A549 (cell line): ENCODE measurements at places on chromosomes 13 and 19.

GRCh38 chr19:16070366-16070990 lies 5.8 kb upstream of the TPM4 start:
- DNase-seq, result peak; percentile 84

DNA sequence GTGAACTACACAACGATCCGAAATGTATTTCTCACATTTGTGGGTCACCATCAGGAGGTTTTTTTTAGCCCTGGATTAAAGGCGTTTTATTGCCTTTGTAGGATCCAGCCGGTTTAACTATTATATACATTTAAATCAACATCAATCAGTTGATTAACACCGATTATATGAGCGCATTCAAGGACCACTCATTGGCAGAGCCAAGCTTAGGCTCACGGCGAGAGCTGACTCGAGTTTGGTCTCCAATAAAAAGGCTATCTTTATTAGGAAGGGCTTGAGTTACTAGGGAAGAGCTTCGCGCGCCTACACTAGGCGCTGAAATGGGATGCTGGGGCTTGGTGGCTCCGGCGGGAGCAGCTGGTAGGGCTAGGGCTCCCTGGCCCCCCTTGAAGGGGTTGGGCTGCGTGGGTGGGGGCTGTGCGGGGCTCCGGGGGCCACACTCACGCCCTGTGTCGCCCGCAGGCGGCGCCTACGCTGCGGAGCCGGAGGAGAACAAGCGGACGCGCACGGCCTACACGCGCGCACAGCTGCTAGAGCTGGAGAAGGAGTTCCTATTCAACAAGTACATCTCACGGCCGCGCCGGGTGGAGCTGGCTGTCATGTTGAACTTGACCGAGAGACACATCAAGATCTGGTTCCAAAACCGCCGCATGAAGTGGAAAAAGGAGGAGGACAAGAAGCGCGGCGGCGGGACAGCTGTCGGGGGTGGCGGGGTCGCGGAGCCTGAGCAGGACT lies 4.2 kb downstream of the PDX1 start:
- DNase-seq, result no peak

DNA sequence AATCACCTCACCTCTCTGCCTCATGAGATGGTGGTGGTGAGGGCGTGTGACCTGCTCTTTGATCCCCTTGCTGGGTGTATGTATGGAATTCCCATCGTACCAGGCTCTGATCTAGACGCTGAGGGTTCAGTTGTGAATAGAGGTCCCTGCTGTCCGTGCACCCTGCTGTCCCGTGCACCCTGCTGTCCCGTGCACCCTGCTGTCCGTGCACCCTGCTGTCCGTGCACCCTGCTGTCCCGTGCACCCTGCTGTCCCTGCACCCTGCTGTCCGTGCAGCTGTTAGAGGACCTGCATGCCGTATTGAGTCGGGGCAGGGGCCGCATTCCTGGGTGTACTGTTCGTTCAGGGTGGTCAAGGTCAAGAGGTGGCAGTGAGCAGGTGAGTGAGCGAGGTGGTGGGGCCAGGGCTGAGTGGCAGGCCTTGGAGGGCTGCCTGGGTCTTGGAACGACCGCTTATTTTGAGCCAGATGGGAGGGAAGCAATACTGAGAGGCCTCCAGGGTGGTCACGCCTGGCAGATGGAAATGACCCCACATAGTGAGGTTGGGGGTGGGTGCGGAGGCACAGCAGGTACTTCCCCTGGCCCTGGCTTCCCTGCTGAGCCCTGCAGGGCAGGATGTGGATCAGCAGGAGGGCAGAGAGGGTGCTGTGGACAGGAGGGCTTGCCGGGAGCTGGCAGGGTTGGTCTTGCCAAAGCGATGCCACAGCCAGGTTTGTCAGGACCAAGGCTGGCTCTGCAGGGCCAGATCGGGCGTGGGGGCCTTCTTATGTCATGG lies 4.6 kb upstream of the EPN1 start:
- peak; percentile 82 for DNase-seq

- no peak for DNase-seq
Measured at GRCh38 chr13:21075379-21076249, 14.2 kb upstream of the LATS2 start.

- no peak for DNase-seq
Measured at GRCh38 chr19:8473648-8474476, 28.6 kb downstream of the PRAM1 start.

GRCh38 chr13:41978007-41978406 lies 17.1 kb upstream of the VWA8 start:
- DNase-seq, result no peak

- no peak for DNase-seq
Measured at GRCh38 chr19:7663706-7664105, 5.1 kb upstream of the RETN start.

GRCh38 chr13:111875915-111876314 lies 191.0 kb upstream of the SOX1 start:
- DNase-seq, result no peak

DNA sequence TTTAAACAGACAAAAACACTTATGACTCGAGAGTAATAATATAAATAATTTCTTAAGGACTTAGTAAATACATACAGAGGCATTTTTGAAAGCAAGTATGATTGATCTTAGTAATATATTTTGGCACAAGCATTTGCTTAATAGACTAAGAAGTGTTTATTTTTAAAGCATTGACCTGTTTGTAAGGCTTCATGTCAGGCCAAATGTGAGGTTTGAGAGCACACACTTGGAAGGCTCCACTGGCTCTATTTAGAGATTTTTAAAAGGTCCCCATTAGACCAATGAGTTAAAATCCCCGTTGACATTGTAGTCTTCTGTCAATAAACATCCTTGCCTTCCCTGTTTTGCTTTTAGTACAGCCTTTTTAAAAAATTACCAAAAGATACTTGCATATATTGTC lies 50.4 kb downstream of the ATP8A2 start:
- no peak for DNase-seq

DNA sequence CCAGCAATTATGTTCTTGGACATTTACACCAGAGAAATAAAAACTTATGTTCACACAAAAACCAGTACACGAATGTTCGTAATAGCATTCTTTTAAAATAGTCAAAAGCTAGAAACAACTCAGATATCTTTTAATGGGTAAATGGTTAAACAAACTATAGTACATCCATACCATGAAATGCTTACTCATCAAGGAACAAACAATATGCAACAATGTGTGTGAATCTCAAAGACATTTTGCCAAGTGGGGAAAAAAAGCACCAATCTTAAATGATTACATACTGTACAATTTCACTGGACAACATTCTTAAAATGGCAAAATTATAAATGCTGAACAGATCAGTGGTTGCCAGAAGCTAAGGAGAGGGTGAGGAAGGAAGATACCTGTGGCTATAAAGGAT lies 36.6 kb downstream of the MYCBP2 start:
- DNase-seq, result no peak

- no peak for DNase-seq
Measured at GRCh38 chr13:25846222-25846984, 205.4 kb downstream of the SHISA2 start.

DNA sequence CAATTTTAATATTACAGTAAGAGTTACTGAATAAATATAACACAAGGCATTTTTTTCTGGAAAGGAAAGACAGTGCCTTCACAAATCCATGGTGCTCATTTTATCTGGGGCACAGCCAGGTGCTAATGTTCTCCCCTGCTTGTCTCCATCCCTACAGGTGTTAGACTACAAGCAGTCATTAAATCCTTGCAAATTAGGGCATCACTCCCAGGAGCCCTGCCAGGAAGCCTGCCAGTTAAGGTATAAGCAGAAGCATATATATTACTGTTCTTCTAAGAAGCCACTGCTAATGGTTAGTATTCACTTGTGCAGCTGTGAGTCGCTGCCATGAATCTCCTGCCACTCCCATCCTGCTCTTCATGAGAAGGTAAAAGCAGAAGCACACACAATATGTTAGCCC lies 149.7 kb downstream of the OXGR1 start:
- DNase-seq, result no peak

GRCh38 chr19:19873381-19873780 lies 7.7 kb downstream of the ZNF253 start:
- no peak for DNase-seq

DNA sequence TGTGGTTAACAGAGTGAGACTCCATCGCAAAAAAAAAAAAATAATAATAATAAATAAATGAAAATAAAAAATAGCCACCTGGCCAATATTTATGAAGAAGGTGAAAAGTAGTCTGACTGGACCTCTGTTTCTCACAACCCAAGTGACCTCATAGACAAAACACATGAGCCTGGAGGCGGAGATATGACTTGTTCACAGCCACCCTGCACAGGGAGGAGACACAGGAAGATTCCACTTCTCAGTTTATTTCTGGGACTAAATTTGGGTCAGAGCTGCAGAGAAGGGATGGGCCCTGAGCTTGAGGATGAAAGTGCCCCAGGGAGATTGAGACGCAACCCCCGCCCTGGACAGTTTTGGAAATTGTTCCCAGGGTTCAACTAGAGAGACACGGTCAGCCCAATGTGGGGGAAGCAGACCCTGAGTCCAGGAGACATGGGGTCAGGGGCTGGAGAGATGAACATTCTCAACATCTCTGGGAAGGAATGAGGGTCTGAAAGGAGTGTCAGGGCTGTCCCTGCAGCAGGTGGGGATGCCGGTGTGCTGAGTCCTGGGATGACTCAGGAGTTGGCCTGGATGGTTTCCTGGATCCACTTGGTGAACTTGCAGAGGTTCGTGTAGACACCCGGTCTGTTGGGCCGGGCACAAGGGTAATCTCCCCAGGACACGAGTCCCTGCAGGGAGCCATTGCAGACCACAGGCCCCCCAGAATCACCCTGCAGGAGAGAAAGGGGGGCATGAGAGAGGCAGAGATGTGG lies 9.6 kb downstream of the KLK5 start:
- no peak for DNase-seq

- DNase-seq, result no peak
Measured at GRCh38 chr19:14433554-14434501, 722 bp downstream of the PKN1 start.

- no peak for DNase-seq
Measured at GRCh38 chr19:42568006-42568405, 26.7 kb downstream of the CEACAM8 start.

DNA sequence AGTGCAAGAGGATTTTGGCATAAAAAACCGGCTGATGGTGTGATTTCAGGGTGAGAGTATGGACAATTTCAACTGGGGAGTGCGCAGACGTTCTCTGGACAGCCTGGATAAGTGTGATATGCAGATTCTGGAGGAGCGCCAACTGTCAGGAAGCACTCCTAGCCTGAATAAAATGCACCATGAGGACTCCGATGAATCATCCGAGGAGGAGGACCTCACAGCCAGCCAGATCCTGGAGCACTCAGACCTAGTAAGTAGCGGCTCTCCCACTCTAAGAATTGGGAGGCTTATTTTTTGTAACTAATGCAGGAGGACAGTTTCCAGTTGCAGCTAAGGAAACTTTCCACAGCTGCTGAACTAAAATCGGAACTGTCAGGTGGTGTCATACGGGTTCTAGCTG lies 53.6 kb downstream of the ZAR1L start:
- no peak for DNase-seq

DNA sequence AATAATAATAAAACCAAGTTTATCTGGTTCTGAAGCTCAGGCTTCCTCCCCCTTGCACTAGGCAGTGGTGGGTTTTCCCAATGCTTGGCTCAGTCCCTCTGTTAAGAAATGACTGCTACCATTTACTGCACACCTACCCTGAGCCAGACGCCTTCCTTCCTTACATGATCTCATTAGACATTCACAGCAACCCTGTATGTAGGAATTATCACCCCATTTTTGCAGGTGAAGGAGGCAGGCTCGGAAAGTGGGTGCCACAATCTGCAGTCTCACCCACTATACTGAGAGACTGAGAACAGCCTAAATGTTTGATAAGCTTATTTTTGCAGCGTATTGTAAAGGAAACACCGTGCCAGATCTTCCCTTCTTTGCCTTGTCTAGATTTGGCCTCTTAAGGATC lies 18.3 kb upstream of the CACNG8 start:
- DNase-seq, result no peak

GRCh38 chr13:30892966-30893365 lies 13.1 kb upstream of the MEDAG start:
- peak; percentile 13 for DNase-seq

DNA sequence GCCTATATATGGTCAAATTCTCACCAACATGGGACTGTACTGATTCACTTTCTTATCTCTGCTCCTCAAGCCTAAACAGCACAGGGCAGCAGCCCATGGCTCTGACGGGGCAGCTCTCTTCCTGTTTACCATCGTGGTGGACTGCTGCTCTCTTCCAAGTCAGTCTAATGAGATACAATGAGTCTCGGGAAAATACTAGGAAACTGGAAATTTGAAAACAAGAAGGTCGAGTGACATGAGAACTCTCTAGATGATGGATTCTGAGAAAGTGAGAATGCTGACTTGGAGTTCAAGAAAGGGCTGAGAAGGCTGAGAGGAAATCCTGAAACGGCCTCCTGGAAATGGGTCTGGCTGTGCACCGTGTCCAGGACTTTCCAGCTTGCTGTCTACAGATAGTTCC lies 122.8 kb upstream of the ARGLU1 start:
- no peak for DNase-seq

DNA sequence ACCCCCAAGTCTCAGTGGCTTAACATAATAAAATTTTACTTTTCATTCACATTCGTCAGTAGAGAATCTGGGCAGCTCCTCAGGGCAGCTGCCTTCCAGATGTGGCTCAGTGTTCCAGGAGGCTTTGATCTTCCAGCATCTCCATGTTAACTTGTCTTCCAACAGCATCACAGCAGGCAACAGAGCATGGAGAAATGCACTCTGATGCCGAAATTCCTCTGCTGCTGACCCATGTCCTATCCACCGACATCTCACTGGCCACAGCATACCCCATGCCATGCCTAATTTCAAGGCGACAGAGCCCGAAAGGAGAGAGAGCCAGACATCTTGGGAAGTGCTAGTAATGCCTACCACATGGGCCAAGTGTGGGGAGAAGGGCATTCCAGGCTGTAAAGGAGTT lies 64.9 kb upstream of the MEDAG start:
- no peak for DNase-seq

DNA sequence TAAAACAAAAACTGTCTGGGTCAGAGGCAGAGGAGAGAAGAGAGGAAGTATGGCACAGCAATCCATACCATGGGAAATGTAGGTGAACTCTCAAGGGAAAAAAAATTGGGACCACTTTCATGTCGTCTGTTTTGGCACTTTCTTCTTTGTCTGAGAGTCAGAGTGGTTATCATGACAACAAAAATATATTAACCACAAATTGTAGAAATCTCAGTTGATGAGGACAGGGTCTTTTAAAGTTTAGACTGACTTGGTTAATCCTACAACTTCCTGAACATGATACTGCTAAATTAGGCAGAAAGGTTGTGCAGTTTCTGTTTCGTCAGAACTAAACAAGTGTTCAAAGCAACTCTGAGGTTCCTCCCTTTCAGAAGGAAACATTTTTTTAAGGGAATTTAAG lies 15.2 kb downstream of the KLF5 start:
- no peak for DNase-seq

- DNase-seq, result no peak
Measured at GRCh38 chr13:40599747-40600146, 66.7 kb downstream of the FOXO1 start.

- peak; percentile 94 for DNase-seq
Measured at GRCh38 chr19:48713041-48713863, 6.3 kb downstream of the MAMSTR start.

- DNase-seq, result no peak
Measured at GRCh38 chr19:16579381-16579780, 7.2 kb upstream of the SLC35E1 start.
